ENCODE measurements at places on chromosomes 5 and 9. TPM values are rescaled to one million over a fixed set of nuclear protein-coding genes. Genes with fewer than 3 reads are reported as not detected.

GRCh38 chr5:125142458-125142857, 396.0 kb upstream of the ZNF608 start:
- DNase-seq = no peak

DNA sequence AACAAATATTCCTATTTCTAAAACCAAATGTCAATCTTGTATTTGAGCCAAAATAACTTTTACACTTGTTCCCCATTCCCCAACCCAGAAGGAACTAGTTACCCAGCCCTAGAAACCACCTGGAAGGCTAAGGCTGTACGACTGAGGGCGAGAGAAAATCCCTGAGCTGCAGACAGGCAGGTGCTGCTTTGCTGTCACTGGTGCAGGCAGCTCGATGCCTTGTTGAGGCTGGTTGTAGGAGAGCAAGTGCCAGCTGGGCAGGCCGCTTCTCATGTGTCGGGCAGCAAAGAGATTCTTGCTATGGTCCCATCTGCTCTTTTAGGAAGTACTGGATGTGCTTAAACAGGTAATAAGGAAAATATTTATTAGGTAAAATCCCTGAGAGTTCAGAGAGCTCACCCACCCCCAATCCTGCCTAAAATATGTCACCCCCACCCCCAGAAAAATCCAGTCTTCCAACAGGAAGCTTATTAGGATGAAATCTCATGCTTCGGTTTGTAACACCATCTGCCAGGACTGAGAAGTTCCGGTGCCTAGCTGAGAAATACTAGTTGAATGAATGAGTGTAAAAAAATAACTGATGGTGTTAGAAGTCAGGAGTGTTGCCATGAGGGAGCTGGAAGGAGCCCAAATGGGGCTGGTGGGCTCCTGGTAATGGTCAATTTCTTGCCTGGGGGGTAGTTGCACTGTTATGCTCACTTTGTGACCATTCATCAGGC, 91.1 kb upstream of the DMRT1 start:
- DNase-seq = no peak

DNA sequence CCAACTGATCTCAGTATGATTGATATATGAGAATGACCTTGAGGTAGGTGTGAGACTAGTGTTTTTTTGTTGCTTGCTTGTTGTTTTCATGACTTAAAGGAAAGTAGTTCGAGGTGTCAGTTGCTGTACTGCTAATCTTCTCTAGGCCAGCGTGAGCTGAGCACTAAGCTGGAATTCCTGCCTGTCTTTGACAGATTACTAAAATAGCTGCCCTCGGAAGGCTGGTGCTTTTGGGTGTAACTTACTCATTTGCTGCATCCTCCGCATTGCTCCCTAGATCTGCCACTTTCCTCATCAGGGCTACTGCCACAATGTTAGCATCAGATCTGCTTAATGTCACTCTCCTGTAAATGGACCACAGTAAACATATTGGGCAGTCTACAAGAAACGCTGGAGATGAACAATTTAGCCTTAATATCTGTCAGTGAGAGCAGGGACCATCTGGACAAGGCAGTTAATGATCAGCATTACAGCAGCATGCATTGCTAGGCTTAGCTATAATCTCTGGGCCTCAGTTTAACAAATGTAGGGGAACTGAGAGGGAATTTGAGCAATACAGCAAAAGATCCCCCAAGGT, 106.6 kb upstream of the CDH6 start:
- DNase-seq = no peak

DNA sequence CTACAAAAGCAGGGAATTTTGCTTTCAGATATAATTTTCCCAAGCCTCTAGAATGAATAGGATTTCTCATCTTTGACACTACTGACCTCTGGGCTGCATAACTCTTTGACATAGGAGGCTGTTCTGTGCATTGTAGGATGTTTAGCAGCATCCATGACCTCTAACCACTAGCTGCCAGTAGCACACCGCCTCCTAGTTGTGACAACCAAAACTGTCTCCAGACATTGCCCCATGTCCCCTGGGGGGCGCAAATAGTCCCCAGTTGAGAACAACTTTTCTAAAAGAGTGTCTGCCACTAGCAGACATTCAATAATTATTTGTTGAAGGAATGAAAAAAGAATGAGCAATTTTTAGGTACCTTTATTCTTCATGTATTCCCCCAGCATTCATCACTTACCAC, 51.8 kb downstream of the POU4F3 start:
- no peak for DNase-seq

DNA sequence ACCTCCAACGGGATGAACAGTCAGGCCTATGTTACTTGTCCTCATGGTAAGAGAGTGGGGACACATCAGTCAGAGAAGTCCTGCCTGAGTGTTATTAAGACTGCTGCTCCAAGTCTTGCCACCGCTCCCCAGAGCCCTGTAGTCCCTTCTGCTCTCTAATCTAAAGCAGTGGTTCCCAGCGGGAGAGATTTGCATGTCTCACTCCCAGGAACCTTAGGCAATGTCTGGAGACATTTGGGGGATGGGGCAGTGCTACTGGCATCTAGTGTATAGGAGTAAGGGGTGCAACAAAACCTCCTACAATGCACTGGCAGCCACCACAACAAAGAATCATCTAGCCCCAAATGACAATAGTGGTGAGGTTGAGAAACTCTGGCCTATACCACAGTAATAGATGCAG, 2.6 kb upstream of the SVEP1 start:
- no peak for DNase-seq

DNA sequence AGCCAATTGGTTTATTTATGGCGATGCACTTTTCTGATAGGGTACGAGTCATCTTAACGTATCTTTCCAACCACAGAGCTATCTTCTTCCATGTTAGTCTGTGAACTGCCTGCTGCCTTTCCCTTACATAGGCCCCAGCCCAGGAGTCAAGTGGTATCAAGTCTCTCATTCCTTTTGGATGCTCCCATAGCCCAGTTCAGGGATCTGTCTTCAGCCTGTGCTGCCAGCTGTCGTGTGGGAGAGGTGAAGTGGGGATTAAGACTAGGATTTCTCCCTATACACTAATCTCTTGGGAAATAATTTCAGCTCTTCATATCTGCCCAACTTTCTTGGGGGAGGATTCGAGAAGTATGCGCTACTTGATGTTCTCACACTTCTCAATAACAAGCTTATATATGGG, 475.7 kb downstream of the EBF1 start:
- no peak for DNase-seq

DNA sequence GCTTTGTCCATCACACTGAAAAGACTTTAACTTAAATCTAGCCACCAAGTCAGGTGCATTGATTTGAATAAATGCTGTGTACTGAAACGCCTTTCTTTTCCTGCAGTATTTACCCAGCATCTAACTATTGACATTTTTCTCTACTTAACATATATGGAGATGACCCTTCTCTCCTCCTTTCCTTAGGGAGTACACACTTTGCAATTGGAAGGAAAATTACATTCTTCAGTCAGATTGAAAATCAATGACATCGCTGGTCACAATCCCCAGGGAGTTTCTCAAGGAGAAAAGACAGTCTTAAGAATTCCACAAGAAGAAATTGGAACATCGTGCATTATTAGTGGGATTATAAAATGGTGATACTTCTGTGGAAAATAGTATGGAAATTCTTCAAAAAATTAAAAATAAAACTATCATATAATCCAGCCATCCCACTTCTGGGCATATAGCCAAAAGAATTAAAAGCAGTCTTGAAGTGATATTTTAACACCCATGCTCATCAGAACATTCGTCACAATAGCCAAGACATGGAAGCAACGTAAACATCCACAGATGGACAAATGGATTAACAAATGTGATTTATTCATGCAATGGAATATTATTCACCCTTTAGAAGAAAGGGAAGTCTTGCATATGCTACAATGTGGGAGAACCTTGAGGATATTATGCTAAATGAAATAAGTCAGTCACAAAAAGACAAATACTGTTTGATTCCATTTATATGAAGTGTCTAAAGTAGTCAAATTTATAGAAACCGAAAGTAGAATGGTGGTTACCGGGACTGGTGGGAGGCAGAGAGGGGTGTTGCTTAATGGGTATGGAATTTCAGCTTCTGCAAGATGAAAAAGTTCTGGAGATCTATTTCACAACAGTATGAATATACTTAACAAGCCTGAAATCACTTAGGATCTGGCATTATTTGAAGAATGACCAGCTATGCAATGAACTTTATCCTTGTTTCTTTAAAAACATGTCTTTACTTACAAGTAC, 14.3 kb upstream of the FREM1 start:
- DNase-seq = no peak

GRCh38 chr5:31008231-31008630, 185.3 kb upstream of the CDH6 start:
- no peak for DNase-seq

- DNase-seq = no peak
These were observed 42.8 kb downstream of the WDR41 start for GRCh38 chr5:77449277-77449676.

DNA sequence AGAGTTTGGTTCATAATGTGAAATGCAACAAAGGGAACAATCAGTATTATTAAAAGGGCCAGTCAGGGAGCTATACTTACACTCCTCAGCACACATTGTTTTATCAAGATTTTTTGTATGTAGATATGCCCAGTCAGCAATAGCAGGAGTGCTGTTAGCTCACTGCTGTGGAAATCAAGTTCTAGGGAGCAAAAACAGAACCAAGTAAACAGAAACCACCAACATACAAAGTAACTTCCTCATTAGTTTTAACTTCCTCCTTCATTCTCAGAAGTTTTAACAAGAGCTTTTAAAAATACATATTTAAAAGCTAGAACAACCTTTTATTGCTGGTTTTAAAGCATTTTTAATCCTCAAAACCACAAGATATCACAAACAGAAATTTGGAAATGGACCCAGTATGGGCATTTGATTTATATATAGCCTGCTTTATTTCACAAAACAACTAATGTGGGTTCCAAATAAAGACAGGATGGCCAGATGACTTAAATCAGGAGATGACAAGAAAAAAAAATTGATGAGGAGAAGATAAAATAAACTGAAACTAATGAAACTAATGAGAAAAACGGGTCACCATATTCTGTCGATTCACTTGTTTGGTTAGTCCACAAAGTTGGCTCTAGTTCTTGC, 178.5 kb downstream of the ADAMTS12 start:
- no peak for DNase-seq

DNA sequence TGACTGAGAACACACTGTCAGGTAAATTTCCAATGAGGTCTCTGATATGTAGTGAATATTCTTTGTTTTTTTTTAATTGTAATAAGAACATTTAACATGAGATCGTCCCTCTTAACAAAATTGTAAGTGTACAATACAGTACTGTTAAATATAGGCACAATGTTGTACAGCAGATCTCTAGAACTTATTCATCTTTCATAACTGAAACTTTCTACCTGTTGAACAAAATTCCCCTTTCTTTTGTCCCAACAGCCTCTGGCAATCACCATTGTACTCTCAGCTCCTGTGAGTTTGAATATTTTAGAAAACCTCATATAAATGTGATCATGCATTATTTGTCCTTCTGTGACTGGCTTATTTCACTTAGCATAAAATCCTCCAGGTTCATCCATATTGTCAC, 10.6 kb upstream of the PRLR start:
- DNase-seq = no peak

DNA sequence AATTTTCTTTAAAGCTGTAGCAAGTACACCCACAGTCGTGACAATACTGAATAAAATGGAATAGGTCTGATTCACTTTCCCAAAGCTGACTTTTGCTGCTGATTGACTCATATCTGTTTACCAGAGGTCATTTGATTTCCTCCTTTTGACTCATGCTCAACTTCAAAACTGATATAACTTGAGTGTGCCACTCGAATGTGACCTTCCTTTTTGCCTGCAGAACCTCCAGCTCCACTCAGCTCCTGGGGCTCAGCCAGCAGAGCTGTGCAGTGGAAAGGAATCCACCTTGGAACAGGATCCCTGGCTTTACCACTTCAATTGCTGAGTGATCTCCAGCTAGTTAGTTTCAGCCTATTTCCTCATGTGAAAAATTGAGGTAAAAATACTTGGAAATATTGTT, 84.1 kb downstream of the FEM1C start:
- DNase-seq = no peak

GRCh38 chr5:100706776-100707175, 171.6 kb downstream of the FAM174A start:
- DNase-seq = peak; percentile 24

DNA sequence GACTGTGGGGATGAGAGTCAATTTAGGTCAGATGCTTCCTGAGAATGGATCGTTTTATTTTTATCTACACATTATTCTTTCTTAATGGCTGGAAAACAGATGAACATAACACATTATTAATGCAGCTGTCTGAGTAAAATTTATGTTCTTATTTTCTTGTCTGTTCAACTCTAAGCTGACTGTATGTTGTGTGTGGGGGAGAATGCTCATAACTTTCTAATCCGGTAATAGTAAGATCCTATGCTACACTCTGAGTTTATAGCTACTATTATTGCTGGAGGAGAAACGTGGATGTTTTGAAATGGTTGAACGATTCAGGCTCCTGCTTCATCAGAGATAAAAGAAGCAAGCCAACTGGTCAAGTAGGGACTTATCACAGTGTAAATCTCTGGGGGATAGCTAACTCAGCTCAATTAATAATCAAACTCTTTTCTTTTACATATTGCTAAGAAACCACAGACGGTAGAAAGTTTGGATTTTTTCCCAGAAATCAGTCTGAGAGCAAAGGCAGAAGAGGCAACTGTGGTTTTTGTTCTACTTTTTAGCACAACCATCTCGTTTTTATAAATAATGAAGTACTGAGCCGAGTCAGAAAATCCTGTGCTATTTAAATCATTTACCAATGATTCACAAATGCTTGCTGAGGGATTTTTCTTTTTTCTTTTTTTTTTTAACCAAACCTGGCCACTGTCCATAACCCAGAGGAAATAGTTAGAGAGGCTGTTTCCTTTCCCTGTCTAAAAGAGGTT, 265.0 kb upstream of the FAM174A start:
- no peak for DNase-seq

GRCh38 chr5:159338118-159338517, 7.8 kb upstream of the IL12B start:
- DNase-seq = no peak

GRCh38 chr5:19886123-19886917, 101.7 kb downstream of the CDH18 start:
- no peak for DNase-seq

DNA sequence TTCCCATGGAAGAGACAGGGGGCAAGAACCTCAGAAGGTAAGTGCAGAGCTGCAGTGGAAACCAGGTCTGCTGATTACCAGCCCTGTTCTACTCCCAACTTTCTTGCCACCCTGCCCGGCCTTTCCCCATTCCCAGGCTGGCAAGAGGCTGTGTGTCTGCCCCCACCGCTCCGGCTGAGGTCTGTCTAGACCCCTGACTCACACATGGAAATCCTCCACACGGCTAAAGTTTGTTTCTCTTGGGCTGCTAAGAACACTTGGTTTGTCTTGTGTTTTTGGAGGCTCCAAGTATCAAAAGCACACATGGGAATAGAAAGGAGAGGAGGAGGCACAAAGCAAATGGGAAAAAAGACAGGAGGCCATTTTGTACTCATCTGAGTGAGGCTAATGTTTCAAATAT, 168.3 kb downstream of the GABBR2 start:
- no peak for DNase-seq

- no peak for DNase-seq
These were observed 728.0 kb upstream of the C9orf72 start for GRCh38 chr9:28301281-28301680.

- no peak for DNase-seq
These were observed 2.8 kb downstream of the SCAI start for GRCh38 chr9:125140576-125140975.

Gene NR5A1
- not detected for polyA plus RNA-seq

Gene GARIN3
- polyA plus RNA-seq = not detected

Gene ISOC1
- polyA plus RNA-seq = 24.8 TPM

Gene IFNA2
- polyA plus RNA-seq = not detected

Gene BTF3
- 1,304 TPM for polyA plus RNA-seq

Gene SYK
- 2.5 TPM for polyA plus RNA-seq

Gene PPP3R2
- not detected for polyA plus RNA-seq

Gene WNT8A
- polyA plus RNA-seq = not detected

Gene NUTM2G
- 0.82 TPM for polyA plus RNA-seq

Gene C9orf78
- polyA plus RNA-seq = 46.7 TPM

Gene DDX4
- 0.06 TPM for polyA plus RNA-seq

Gene PDE4D
- 40.4 TPM for polyA plus RNA-seq
